Lower leg skin (tissue), 4 donors: ENCODE measurements at places on chromosomes 6 and 20.

GRCh38 chr20:458776-459175 is 3.6 kb downstream of the TBC1D20 start:
- DNase-seq, result no peak

- DNase-seq, result no peak
Measured at GRCh38 chr20:46371656-46372055, 34.8 kb downstream of the ELMO2 start.

- no peak for DNase-seq
Measured at GRCh38 chr20:5065166-5065878, 54.4 kb downstream of the PCNA start.

DNA sequence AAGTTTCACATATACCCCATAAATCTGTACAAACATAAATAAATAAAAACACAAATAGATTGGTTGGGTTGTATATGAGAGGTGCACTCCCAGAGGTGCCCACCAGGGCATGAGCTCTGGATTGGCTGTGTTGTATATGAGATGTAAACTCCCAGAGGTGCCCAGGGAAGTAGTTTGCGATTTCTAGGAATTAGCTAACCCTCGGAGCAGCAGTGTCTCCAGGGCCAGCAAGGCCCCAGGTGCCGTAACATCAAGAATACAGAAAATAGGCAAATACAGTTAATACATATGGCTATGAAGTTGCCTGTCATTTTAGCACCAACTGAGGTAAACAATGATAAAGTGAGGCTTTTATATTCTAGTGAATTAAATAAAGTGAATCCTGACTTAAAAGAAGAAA is 5.4 kb upstream of the GINM1 start:
- no peak for DNase-seq

DNA sequence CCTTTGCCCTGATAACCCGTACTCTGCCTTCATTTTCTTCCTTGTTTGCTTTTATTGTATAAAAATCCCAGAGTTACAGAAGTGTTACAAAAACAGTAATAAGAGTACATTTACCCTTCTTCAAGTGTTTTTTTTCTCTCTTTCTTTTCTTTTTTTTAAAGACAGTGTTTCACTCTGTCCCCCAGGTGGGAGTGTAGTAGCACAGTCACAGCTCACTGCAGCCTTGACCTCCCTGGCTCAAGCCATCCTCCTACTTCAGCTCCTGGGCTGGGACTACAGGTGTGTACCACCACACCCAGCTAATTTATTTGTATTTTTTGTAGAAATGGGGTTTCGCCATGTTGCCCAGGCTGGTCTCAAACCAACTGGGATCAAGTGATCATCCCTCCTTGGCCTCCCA is 402.7 kb downstream of the CDKAL1 start:
- no peak for DNase-seq

DNA sequence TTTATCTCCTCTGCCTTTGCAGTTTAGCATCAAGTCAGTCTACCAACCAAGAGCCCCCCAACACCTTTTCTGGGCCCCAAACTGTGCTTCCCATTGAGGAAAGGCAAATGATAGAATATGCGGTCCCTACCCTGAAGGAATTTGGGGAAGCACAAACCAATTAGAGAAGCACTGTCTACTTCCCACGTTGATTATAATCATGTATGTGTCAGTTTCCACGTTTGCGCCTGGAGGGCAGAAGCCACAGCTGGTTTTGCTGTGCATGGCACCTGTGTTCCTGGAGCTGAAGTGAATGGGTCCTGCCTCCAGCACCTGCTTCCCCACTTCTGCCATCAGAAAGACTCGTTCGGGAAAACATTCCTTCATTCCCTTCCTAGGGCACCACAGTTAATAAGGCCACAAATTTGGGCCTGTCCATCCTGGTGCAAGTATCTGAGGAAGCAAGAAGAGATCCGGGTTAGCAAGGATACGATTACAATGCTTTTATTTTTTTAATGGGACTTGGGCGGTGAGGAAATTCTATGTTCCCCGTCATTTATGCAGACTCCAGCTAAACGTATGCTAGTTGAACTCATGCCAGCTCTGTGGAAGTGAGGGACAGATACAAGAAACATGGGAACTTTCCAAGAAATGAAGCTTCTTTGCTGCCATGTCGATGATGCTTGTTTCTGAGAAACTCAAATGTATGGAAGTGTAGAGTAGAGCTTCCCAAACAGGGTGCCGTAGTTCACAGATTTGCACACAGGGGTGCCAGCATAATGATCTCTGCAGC is 333.5 kb downstream of the NRN1 start:
- DNase-seq, result no peak

DNA sequence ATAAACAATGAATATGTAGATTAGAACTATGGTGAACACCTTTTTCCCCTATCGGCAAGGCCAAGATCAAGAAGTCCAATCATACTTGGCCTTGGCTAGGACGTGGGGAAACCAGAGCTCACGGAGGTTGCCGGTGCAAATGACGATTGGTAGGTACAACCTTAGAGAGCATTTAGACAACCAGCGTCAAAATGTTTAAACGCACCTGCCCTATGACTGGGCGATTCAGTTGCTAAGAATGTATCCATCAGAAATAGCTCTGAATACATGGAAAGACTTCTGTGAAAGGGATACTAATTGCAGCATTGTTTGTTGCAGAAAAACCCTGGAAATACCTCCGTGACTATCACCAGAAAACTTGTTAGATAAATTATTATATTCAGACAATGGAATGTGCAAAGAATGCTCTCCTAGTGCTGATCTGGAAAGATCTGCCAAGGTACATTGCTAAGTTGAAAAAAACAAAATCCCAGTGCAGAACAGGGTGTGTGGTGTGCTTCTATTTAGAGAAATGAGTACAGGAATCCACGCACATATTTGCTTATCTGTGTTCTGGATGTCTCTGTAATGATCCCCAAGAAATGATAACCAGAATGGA is 48.0 kb upstream of the PTPN1 start:
- DNase-seq, result no peak

- DNase-seq, result no peak
Measured at GRCh38 chr6:7021301-7021700, 86.5 kb upstream of the RREB1 start.

DNA sequence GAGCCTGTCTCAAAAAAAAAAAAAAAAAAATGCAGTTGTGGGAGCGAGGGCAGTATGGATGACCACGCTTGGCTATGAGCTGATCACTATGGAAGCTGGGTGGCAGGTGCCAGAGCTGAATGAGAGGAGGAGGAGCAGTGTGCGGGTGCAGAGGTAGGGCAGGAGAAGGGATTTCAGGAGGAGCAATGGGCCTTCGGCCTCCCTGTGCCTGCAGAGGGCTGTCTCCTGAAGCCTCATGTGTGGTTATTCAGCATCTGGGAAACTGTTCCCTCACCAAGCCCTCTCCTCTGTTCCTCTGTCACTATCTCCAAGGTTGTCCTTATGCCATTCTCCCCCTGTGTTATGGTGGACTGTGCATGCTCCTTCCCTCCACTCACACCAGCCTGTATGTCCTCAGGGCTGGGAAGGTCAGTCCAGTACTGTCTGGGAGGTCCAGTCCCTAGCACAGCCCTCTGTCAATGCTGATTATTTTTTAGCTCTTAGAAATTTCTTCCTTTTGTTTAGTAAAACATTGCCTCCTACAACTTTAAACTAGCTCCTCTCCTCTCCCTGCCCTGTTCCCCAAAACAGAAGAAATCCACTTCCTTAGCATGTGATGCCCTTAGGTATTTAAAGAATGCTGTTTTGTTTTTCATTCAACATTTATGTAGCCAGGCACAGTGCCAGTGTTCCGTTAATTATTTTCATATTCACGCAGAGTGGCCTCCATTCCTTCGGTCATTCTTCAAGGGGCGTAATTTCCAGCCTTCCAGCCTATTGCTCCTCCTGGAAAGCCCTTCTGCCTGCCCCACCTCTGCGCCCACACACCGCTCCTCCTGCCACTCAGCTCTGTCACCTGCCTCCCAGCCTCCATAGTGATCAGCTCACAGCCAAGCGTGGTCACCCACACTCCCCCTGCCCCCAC is 48.9 kb downstream of the CNBD2 start:
- no peak for DNase-seq

DNA sequence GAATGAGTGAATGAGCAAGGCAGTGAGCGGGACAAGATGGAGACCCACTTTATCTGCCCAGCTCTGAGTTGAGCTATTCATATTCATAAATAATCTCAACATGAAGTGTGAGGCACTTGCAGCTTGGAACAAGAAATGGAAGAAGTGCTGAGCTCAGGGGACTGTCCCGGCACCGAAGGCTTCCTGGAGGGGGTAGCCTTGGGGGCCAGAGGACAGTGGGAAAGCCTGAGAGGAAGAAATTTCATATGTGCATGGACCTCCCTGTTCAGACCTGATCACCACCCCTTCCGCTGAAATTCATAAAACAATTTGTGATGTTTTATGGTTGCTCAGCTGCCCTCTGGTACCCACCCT is 103.2 kb downstream of the TOX2 start:
- no peak for DNase-seq

GRCh38 chr6:134373282-134373922 is 55.5 kb upstream of the SGK1 start:
- DNase-seq, result peak; percentile 67

DNA sequence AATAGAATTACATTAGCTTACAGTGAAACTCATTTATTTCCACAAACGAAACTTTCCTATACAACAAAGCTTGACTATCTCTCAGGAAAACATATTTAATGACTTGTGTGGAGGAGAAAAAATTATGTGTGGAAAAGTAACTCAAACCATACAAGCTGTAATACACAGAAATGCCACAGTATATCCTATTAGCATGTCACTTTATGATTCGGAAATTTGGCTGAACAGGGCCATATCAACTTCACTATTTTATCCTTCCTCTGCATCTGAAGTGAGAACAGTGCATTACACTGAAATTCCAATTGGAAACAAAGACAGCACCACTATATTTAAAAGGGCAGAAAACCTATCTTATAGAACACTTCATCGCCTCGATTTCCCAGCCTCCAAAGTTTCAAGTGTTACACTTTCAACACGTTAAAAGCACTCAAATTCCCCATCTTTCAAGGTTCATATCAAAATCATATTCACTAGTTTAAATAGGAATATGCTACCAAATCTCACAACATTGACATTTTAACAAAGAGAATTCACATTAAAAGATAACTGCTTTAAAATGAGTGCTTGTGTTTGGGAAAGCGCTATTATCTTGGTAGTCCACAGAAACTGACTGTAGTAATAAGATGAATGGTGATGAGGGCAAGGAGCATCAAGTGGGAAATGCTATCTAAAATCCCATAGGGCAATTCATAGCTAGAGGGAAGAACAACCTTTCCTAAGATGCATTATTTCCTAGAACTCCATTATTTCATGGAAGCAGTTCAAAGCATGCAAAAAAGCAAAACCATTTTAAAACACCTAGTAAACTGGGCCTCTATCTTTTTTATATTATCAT is 1.8 kb downstream of the REV3L start:
- no peak for DNase-seq

DNA sequence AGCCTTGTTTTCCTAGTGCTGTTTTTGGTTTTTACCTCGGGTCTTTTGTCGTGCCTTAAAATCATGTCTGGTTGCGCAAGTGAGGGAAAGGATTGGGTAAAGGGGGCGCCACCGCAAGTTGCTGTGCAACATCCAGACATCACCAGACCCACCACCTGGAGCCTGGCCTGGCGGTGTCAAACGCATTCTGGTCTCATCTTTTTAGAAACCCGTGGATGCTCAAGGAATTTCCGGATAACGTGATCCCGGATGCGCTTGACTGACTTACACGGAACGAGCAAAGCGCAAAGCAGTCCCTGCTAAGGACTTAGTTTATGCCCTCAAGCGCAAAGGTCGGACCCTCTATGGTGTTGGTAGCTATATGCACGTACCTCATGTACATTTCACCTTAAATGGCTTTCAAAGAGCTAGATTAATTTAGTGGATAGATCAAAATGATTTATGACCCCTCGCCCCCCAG is 105.2 kb downstream of the OR2B2 start:
- peak; percentile 91 for DNase-seq

GRCh38 chr6:145863988-145864616 is 49.5 kb upstream of the FBXO30 start:
- DNase-seq, result no peak

GRCh38 chr6:160055378-160055777 is 66.2 kb upstream of the SLC22A1 start:
- DNase-seq, result no peak

GRCh38 chr6:102553214-102553613 is 1159.7 kb downstream of the GRIK2 start:
- no peak for DNase-seq

DNA sequence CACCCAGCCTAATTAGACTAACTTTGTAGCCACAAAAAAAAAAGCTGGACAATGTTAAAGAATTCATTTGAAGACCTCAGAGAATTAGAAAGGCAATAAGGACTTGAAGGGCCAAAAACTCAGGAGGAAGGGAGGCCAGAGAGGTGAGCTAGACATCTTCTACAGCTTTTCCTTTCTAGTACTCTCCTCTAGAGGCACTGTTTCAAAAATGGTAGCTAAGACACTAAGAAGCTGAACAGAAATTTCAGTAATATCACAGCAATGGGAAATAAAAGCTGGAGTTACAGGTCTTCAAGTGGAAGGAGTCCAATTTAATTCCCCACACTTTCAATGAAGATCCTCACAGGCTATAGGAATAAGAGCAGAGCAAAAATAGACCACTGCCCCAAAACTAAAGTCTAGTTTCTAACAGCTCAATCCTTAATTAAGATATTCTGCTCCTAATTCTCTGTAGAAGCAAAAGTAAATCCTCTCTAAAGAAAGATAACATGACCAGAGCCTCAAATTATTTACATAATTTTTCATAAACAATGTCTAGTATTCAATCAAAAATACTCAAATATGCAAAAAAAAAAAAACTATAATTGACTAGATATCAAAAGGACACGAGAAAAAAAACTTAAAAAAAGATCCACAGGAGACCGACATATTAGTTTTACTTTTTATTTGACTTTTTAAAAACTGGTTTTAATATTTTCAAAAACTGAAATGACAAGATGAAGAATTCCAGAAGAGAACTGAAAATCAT is 63.7 kb downstream of the RNGTT start:
- DNase-seq, result no peak

- DNase-seq, result no peak
Measured at GRCh38 chr20:51728737-51729136, 39.5 kb downstream of the ATP9A start.

GRCh38 chr6:166587631-166588413 is 1.3 kb upstream of the RAMACL start:
- no peak for DNase-seq

DNA sequence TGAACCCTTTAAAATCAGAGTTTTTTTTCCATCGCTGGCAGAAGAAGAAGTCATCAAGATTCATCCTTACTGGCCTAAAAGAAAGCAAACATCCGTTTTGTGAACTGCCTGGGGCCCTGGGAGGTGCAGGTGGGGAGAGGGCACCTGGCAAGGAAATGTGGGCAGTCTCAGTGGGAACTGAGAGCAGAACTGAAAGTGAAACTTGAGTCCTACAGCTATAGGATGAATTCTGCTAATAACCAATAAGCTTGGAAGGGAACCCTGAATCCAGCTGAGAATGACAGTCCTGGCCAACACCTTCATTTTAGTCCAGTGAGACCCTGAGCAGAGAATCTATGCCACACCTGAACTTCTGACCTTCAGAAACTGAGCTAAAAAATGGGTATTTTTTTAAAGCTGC is 130.1 kb upstream of the ASCC3 start:
- no peak for DNase-seq
